ENCODE measurements at places on chromosomes 2 and 18.

GRCh38 chr2:130390460-130391057 is 34.7 kb downstream of the PTPN18 start:
- no peak for DNase-seq

DNA sequence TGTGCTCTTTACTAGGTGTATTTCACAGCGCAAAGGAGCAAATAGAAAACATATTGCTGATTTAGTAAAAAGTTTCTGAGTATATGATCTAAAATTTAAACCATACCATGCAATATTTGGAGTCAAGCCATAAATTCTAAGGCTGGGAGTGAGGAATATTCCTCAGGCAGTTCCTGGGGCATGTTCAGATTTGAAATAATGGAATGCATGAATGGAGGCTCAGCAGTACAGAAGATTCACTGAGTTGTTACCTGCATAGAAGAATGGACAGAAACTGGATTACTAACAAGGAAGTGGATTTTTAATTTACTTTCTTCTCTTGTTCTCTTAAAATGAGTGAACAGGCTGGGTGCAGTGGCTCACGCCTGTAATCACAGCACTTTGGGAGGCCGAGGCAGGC is 441.0 kb upstream of the MAP2 start:
- DNase-seq, result no peak

GRCh38 chr2:1394709-1395408 is 18.4 kb upstream of the TPO start:
- DNase-seq, result no peak

DNA sequence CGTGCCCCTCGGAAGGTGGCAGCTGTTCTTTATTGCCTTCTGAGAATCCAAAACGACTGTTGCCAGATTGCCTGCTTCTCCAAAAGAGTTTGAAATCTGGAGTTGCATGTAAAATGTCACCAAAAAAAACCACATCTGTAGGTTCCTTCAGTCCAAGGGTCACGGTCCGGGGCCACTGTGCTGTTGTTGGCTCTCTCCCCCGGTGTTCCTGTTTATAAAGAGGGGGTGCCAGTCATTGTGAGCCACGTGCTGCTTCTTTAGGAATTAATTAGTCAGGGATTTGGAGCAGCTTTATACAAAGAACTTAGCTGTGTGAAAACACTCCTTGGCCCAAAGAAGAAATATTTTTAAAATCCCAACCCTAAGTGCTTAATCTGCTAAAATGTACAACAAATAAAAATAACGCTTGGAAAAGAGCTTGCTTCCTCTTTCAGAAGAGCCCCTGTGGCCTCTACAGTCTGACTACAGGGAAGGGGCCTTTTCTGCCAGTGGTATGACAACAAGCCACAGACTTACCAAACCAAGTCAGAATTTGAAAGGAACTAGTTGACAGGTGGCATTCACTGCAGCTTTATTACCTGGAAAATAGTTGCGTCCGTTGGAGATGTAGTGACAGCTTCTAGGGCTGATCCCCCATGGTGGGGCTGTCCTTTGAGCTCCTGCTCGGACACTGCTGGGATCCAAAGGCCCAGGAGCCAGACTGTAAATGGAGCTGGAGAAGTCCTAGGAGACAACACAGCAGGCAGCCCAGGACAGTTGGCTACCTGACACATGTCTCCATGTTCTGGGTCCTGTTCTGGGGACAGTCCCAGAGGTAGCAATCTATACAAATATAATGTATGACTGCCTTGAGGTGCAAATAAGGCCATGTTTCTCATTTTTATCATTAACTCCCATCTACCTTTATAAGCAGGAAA is 84.5 kb upstream of the SLC1A4 start:
- DNase-seq, result no peak

DNA sequence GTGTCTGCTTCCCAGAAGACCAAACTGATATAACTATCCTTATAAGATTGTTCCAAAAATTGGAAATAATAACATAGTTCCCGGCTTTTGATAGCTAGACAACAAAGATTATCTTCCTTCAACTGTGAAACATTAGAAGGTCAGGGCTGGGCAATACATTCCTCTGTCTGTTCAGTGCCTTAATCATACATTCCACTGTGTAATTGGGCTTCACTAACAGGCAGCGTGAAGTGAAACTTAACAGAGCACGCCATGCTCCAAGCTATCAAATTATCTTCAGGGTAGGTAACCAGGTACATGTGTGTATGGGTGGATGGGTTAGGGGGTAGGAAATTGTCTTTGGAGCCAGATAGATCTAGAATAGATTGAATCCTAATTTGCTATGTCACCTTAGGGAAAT is 23.5 kb upstream of the ARL5A start:
- peak; percentile 47 for DNase-seq

GRCh38 chr2:226131299-226131784 is 668.3 kb downstream of the IRS1 start:
- no peak for DNase-seq

GRCh38 chr18:45733535-45733934 is 9.6 kb downstream of the SLC14A1 start:
- no peak for DNase-seq

- peak; percentile 19 for DNase-seq
Observed at GRCh38 chr2:205539603-205540002, 142.7 kb upstream of the NRP2 start.
